ENCODE measurements at places on chromosomes 6 and 20.

GRCh38 chr6:66396549-66396948 is 689.5 kb upstream of the EYS start:
- no peak for DNase-seq

GRCh38 chr20:32477594-32478512 is 107.3 kb downstream of the NOL4L start:
- no peak for DNase-seq

DNA sequence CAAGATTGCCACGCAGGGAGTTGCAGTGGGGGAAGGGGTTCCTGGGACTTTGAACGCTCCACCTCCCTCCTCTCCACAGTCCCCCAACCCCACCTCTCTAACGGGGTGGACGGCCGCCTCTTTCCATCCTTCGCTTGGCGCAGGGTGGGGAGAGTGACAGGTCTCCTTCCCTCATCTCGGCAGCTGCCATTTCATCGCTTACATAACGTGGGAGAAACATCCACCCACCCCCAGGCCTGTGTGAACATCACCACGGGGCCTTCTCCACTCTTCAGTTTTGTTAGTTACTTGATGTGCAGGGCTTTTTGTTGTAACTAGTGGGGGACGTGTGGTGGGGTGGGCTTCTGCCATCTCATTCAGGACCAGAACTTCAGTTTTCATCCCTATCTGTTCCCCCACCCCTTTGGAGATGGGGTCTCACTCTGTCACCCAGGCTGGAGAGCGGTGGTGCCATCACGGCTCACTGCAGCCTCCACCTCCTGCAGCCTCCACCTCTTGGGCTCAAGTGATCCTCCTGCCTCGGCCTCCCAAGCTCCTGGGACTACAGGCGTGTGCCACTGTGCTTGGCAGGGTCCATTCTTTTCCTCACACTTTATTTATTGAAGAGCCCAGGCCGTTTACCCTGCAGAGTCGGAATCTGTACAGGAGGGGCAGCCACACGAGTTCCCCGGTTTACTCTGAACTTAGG is 17.7 kb downstream of the RTEL1 start:
- DNase-seq = no peak

GRCh38 chr6:11196511-11197174 is 35.8 kb downstream of the NEDD9 start:
- DNase-seq = no peak
